ENCODE measurements at places on chromosomes 6 and 20.

DNA sequence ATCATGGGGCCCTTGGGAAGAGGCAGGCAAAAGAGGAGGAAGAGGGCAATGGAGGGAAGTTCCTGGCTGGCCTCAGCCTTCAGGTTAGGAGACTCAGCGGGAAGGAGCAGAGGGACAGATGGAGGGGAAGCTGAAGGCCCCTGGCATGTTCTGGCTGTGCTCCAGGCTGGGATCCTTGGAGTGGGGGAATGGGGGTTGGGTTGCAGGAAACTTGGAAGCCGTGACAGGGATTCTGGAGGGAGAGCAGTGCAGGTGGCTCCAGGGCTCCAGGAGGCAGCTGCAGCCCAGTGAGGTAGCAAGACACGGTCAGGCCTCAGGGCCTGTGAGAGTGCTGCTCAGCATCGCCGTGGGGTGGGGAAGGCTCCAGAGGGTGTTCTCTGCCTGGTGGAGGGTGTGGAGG lies 64.6 kb upstream of the SCP2D1 start:
- no peak for DNase-seq

GRCh38 chr20:4788314-4788713 lies 66.6 kb downstream of the PRND start:
- no peak for DNase-seq

DNA sequence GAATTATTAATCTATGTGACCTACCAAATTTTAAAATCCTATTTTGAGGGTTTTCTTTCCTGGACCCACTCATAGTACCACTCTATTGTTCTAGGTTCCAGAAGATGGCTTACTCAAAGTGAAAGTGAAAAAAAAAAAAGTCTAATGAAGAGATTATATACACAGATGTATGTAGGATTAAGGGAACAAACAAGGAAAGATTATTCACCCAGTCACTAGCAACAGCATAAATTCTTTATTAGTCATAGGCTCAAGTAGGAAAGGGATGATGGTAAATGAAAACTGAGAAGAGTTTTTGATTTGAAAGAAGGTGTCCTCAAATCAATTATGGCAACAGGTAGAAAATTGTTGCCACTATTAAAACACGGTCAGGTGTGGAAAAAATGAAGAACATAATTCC lies 923.7 kb downstream of the TBC1D32 start:
- DNase-seq: no peak

GRCh38 chr20:40431611-40432010 lies 257.4 kb downstream of the MAFB start:
- DNase-seq: no peak

DNA sequence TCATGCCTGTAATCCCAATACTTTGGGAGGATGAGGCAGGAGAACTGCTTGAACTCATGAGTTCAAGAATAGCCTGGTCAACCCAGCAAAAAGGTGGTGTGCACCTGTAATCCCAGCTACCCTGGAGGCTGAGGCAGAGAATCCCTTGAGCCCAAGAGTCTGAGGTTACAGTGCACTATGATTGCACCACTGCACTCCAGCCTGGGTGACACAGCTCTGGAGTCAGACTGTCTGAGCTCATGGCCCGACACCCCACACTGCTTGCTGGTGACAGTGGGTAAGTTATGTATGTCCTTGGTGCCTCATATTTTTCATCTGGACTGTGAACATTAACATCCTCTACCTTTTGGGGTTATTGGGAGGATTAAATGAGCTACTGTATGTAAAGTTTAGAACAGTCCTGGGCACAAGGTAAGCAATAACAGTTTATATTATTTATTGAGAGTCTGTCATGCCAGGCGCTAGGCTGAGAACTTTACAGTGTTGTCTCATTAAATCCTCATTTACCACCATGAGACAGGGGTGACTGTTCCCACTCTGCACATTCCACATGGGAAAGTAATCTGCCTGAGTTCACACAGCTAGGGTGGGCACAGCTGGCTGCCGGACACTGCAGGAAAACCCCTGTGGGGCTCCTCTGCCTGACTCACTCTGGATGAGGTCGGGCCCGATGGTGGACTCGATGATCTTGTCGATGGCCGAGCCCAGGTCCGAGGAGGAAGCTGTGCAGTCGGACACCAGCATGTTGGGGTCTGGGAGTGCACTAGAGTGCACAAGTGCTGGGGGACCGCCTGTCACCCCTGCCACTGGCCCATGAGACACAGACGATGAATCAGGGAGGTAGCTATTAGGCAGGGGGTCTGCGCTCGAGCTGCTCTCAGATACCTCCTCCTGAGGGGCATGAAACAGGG lies 2.9 kb downstream of the ZNF335 start:
- no peak for DNase-seq

DNA sequence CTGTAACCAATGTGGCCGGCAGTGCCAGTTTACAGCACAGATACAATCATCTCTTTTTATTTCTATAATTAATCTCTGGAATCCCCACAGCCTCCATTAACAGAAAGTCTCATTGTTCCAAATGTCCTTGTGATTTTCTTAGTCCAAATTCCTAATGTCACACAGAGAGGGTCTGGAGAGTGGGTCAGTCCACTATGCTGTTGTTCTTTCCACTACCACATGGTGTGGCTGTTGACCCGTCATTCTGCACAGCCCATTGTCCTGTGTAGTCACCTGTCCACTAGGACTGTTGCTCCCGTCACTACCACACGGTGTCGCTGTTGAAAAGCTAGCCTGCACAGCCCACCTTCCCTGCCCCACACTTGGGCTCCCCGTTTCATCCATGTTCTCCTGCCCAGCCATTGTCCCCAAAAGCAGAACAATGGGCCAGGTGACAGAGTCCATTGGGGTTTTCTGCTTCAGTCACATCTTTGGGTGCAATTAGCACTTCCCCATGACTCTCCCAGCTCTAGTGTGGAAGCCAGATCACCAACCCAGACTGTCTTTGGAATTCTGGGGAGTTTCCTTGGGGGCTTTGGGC lies 8.6 kb upstream of the LBP start:
- DNase-seq: no peak

GRCh38 chr20:17442588-17442987 lies 88.6 kb downstream of the BFSP1 start:
- DNase-seq: no peak

DNA sequence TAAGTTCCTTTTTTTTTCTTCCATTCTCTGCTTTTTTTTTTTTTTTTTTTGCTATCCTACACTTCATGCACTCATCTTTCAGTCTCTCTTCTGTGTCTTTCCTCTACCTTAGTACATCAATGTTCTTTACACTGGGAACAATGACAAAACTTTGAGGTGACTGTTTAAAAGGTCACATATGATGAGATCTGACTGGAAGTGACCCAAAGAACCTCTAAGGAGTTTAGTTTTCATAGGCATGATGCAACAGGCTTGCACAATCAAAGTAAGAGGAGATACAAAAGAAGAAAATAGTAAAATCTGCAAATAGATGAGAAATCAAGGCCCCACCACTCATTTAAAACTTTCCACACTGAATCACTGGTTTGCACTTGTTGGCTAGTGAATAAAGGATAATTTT lies 840.8 kb downstream of the TBC1D32 start:
- DNase-seq: no peak

DNA sequence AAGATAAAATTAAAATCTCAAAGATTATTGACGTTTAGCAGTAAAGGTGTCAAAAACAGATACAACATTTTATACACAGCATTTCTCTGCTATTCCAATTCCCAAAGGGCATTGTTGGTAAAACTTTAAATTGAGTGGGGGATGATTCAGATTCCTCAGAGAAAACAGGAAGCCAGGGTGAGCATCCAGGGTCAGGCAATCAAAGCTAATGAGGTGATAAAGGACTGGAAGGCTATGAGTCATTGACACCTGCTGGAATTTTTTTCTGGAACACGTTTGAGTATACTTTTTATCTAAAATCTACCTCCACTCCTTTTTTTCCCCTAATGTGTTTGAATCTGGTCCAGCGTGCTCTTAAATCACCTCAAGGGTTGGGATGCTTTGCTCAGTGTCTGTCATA lies 52.2 kb downstream of the FKBP1C start:
- no peak for DNase-seq

GRCh38 chr6:82073484-82073883 lies 174.1 kb downstream of the IBTK start:
- no peak for DNase-seq

- no peak for DNase-seq
Measured at GRCh38 chr6:8243475-8243874, 141.1 kb upstream of the EEF1E1 start.

GRCh38 chr6:116190550-116190949 lies 63.3 kb downstream of the TSPYL4 start:
- no peak for DNase-seq

DNA sequence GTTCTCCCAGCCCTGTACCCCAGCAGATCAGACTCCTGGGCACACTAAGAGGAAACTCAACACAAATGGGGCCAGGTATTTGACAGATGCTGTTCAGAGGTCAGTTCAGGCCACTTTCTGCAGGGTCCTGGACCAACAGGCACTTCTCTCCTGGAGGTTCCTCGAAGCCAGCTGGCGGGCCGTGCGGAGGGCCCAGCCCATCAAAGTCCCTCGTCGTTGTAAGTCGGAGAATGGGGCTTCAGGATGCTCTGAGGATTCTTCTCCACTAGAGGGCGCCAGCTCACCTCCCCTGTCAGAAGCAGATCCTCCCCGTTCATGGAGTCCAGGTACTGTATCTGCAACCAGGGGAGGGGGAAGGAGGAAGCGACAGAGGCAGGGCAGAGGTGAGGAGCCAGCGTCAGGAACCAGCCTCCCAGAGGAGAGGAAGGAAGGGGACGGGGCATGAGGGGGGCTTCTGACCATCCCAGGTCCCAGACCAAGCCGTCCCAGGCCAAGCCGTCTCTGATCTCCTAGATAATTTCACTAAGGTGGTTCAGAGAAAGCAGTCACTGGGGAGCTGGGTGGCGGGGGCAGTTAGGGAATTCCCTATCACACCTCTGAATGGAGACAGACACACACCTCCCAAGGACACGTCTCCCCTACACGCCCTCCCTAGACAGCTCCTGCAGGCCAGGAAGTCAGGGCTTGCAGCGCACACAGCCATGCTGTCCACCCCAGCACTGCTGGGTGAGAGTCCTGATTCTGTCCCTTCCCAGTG lies 11.7 kb upstream of the FAM83C start:
- DNase-seq: peak; percentile 91

- no peak for DNase-seq
Measured at GRCh38 chr6:75154973-75155372, 50.9 kb downstream of the COL12A1 start.

- no peak for DNase-seq
Measured at GRCh38 chr6:80280262-80281010, 174.0 kb downstream of the BCKDHB start.

DNA sequence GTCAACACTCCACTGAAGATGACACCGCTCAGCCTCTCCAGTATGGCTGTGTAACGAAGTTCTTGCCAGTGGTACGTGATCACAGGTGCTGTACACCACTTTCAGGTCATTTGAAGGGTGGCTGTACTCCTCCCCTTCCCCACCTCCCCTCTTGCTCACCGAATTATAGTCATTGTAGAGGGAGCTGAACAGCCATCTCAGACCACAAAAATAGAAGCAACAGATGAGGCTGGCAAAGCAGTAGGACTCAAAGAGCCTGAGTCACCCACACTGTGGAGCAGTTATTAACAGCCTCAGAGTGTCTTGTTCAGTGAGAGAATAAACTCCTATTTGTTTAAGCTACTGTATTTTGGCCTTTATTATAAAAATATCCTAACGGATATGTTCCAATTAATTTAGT lies 192.5 kb upstream of the MCHR2 start:
- no peak for DNase-seq

DNA sequence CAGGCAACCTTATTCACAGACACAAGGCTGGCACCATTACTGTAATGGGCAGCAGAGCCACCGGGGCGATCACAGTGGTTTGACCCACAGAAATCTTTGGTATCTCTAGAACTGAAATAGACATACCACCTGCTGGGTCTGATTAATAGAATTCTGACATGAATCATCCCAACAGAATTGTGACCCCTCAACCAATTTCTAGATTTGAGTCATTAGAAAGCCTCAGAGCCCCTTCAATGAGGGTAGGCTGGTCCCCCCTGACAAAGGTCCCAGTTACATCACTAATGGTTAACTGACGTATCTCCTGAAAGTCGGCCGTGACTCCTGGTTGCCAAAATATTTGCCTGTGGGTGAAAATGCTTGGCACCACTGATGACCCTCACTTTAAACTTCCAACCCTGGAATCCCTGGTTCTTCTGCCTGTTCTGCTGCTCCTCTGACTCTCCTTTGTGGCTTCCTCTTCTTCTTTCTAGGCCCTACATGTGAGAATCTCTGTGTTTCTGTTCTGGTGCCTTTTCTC lies 124.9 kb upstream of the ARID1B start:
- no peak for DNase-seq

- DNase-seq: no peak
Measured at GRCh38 chr6:158357570-158358216, 45.4 kb downstream of the TULP4 start.

DNA sequence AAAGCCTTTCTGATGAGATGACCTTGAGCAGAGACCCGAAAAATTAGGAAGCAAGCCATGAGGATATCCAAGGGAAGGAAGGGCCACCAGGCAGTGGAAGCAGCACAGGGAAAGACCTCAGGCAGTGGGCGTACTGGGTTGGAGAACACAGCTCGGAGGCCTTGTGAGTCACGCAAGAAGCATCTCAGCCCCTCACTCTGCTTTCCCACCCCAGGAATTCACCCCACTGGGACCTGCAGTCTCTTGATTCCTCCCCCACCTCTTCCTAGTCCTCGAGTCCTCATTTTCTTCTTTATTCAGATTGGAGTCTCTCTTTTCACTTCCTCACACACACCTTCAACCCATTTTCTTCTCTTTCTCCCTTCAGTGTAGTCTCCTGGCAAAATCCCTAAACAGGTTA lies 27.0 kb downstream of the RPRD1B start:
- DNase-seq: no peak

DNA sequence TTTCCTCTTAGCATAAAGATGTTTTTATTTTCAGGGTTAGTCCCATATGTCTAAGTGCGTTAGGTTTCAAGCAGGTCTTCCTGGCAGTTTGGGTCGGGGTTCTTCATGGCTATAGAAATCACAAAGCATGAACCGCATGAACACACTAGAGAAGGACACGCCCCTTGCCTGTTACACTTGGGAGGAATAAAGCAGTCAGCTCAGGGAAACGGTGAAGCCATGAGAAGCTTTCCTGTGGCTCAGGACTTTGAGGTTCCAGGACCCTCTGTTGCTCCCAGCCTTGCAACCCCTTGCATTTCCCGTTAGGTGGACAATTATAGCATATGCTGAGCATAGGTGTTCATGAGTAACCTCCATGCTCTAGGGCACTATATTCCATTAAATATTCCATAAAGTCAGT lies 96.7 kb downstream of the SYCP2 start:
- no peak for DNase-seq

- DNase-seq: no peak
Measured at GRCh38 chr6:80348263-80348662, 241.8 kb downstream of the BCKDHB start.

DNA sequence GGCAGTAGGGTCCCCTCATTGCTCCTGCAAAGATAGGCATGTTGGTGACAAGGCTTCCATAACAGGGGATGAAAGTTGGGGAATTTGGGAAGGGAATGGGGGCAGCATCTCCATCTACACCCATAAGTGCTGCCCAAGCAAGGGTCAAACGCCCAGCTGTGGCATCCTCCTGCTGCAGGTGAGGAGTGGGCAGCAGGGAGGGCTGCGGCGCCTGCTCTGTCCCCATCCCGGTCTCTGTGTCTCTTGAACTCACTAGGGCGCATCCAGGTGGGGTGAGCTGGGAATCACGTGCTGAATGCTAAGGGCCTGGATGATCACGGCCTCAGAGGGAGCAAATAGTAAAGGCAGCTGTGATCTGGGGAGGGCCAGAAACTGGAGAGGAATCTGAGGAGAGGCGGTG lies 9.1 kb downstream of the MICA start:
- no peak for DNase-seq

- no peak for DNase-seq
Measured at GRCh38 chr6:8279041-8279805, 156.1 kb downstream of the SLC35B3 start.

- DNase-seq: no peak
Measured at GRCh38 chr20:8433291-8433690, 301.2 kb downstream of the PLCB1 start.

Measured in tibial nerve (tissue), 4 donors.